Spinal cord (tissue), 10 donors: ENCODE measurements at places on chromosomes 6 and 20. TPM values are rescaled to one million over a fixed set of nuclear protein-coding genes. Genes with fewer than 3 reads are reported as not detected.

Gene FAM217B
- 30.4 TPM for polyA plus RNA-seq

Gene ASIP
- polyA plus RNA-seq: 1.6 TPM

Gene TASP1
- 8.9 TPM for polyA plus RNA-seq

Gene MAP1LC3A
- polyA plus RNA-seq: 307 TPM

Gene FOXO3
- 43.2 TPM for polyA plus RNA-seq

Gene ECT2L
- polyA plus RNA-seq: 0.54 TPM

Gene SASH1
- 60.3 TPM for polyA plus RNA-seq

Gene PSORS1C1
- polyA plus RNA-seq: 0.40 TPM

Gene MCM8
- 9.2 TPM for polyA plus RNA-seq

Gene GPR6
- 0.99 TPM for polyA plus RNA-seq

Gene CST4
- not detected for polyA plus RNA-seq

Gene BPIFA1
- not detected for polyA plus RNA-seq

Gene HSD17B8
- 8.5 TPM for polyA plus RNA-seq

Gene CAGE1
- polyA plus RNA-seq: not detected

Gene RNF182
- polyA plus RNA-seq: 29.2 TPM

Gene FOXC1
- 41.2 TPM for polyA plus RNA-seq

Gene RIPPLY2
- polyA plus RNA-seq: 13.3 TPM

Gene TNFRSF21
- 88.6 TPM for polyA plus RNA-seq

Gene RSPO3
- polyA plus RNA-seq: 2.5 TPM

Gene CDK19
- 39.6 TPM for polyA plus RNA-seq

Gene CEP85L
- 7.4 TPM for polyA plus RNA-seq

Gene EZR
- polyA plus RNA-seq: 191 TPM

Gene APCDD1L
- 0.32 TPM for polyA plus RNA-seq

Gene RIMS1
- polyA plus RNA-seq: 30.1 TPM

Gene PBOV1
- polyA plus RNA-seq: 0.32 TPM

Gene DLK2
- polyA plus RNA-seq: 14.5 TPM

Gene BIRC7
- 0.29 TPM for polyA plus RNA-seq

Gene MEI4
- 2.2 TPM for polyA plus RNA-seq

Gene IL17F
- not detected for polyA plus RNA-seq

Gene TFAP2A
- polyA plus RNA-seq: 11.0 TPM

Gene PACRG
- polyA plus RNA-seq: 21.2 TPM

Gene JPH2
- 1.4 TPM for polyA plus RNA-seq

Gene CDH4
- polyA plus RNA-seq: 24.1 TPM

Gene CNR1
- 52.5 TPM for polyA plus RNA-seq

Gene PMEPA1
- 23.6 TPM for polyA plus RNA-seq

Gene DNAH8
- 0.03 TPM for polyA plus RNA-seq

Gene LY6G6D
- 2.3 TPM for polyA plus RNA-seq

Gene RREB1
- polyA plus RNA-seq: 7.2 TPM

Gene CD40
- polyA plus RNA-seq: 4.8 TPM

Gene RRAGD
- 86.3 TPM for polyA plus RNA-seq

Gene NUP153
- polyA plus RNA-seq: 37.7 TPM

Gene TMEM170B
- 27.3 TPM for polyA plus RNA-seq

Gene CTAGE9
- polyA plus RNA-seq: not detected

Gene NOX3
- not detected for polyA plus RNA-seq

Gene LHFPL5
- polyA plus RNA-seq: 2.0 TPM

Gene SLC17A2
- not detected for polyA plus RNA-seq

Gene CALHM5
- 0.75 TPM for polyA plus RNA-seq

Gene C20orf173
- not detected for polyA plus RNA-seq

Gene BLCAP
- polyA plus RNA-seq: 274 TPM

Gene FOXF2
- 15.6 TPM for polyA plus RNA-seq

Gene MRAP2
- 7.8 TPM for polyA plus RNA-seq

Gene MLN
- polyA plus RNA-seq: 0.99 TPM

Gene CENPQ
- 12.9 TPM for polyA plus RNA-seq

Gene APOBEC2
- polyA plus RNA-seq: 0.44 TPM
